ENCODE measurements at places on chromosomes 16 and 17.
A peak's percentile ranks its signal among the peaks of the same experiment; 100 is the strongest.

GRCh38 chr17:72952220-72952619 is 140.3 kb downstream of the SLC39A11 start:
- no peak for DNase-seq

- DNase-seq = no peak
Measured at GRCh38 chr17:1730326-1731193, 6.1 kb downstream of the WDR81 start.

DNA sequence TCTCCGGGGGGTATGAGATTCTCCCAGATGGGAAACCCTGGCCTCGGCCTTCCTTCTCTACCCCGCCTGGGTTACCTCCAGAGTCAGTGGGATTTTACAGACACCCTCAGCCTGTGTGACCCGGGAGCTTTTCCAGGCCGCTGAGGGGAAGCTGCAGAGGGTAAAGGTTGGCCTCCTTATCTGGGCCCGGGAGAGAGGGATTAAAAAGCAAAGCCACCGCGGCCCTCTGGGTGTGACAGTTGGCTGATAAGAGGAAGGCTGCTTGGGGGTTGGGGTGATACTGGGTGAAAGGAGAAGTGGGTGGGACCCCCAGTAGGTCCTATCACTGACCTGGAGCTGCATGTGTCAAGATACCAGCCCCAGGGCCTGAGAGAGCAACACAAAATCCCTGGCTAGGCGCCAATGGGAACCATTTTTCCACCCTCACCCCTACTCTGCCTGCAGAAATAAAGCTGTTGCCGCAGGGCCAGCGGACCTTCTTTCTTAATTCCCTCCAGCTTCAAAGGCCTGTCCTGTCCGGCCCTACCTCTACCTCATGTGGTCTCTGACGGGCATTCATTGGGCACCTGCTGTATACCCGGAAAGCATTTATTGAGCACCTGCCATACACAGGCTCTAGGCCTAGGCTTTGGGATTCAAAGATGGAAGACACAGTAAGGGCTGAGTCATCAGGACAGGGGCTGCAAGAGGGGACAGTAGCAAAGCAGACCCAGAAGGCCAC is 77.6 kb upstream of the GSE1 start:
- no peak for DNase-seq

- DNase-seq = no peak
Measured at GRCh38 chr16:11276143-11276895, at the start of gene PRM2. PRM2 (minus strand) TSS chr16:11276480; CDS start chr16:11276370, 110 bp downstream.

- no peak for DNase-seq
Measured at GRCh38 chr16:79758615-79759346, 158.2 kb upstream of the MAF start.

GRCh38 chr16:66335704-66336329 is 30.7 kb upstream of the CDH5 start:
- DNase-seq = peak; percentile 56

DNA sequence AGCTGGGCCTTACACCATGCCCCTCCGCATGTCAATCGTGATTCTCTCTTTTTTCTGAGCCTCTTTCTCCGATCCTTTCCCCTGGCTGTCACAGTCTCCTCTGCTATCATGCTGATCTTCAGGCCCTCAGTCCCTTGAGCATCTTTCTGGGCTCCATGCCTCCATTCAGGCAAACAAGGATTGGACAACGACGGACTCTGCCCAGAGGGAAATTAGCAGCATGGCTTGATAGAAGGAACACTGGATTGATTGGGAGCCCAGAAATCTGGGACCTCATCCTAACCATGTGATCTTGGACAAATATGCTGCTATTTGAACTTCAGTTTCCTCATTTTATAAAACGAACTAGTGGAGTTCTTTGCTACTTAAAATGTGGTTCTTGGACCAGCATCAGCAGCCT is 19.6 kb upstream of the PHF12 start:
- DNase-seq = no peak

DNA sequence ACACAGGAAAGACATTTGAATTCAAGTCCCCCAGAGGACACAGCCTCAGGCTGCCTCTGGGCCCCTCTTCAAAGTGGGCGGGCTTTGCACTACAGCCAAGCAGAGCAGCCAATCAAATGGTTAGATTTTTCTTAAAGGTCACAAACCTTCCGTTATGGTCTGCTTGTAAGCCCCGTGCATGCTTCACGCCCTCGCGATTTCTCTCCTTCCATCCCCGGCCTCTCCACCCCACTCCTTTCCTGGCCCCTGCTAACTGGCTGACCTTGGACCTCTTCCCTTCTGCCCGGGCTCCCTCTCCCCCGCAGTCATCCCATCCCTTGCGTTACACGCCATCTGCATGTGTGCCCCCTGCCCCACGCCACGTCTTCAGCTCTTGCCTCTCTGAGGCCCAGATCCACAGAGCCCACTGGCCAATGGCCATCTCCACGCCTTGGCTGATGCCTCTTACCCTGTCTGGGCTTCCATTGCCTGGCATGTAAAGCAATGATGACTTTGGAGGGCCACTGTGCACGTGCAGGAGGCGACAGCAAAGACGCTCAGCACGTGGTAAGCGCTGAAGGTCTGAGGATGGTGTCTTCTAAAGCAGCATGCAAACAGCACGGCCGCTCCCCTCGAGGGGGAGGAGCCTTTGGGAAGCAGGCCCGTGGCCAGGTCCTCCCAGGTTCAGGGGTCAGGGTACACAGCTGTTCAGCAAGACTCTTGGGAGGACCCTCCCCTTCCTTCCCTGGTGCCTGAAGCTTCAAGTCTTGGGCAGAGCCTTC is 86.8 kb downstream of the ZDHHC7 start:
- DNase-seq = no peak

DNA sequence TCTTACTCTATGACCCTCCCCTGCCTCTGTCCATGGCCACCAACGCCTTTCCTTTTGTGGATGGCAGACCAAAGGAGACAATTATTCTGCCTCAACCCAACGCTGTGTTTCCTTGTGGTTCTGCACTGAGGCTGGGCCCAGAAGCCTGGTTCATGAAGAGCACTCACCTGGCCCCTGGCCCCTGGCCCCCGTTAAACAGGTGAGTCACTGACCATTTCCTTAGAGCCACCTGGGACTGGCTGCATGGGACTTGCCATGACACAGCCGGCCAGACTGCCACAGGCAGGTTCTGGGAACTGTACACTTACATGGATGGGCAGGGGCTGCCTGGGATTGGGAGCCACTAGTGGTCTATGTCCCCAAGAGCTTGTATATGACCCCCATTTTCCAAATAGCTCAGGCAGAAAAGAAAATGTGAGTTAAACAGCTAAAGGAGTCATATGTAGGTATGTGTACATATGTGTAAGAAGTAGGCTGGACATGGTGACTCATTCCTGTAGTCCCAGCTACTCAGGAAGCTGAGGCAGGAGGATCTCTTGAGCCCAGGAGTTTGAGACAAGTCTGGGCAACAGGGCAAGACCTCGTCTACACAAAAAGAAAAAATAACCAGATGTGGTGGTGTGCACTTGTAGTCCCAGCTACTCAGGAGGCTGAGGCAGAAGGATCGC is 181.9 kb upstream of the CACNG5 start:
- no peak for DNase-seq

- DNase-seq = no peak
Measured at GRCh38 chr17:55889271-55889670, 138.4 kb downstream of the PCTP start.

- DNase-seq = no peak
Measured at GRCh38 chr17:51475730-51476129, 215.4 kb downstream of the UTP18 start.

- DNase-seq = no peak
Measured at GRCh38 chr17:68457168-68457538, at the start of gene WIPI1. WIPI1 (minus strand) TSS chr17:68457496; CDS start chr17:68457421, 75 bp downstream.

GRCh38 chr16:23934610-23935236 is 98.9 kb downstream of the PRKCB start:
- no peak for DNase-seq

DNA sequence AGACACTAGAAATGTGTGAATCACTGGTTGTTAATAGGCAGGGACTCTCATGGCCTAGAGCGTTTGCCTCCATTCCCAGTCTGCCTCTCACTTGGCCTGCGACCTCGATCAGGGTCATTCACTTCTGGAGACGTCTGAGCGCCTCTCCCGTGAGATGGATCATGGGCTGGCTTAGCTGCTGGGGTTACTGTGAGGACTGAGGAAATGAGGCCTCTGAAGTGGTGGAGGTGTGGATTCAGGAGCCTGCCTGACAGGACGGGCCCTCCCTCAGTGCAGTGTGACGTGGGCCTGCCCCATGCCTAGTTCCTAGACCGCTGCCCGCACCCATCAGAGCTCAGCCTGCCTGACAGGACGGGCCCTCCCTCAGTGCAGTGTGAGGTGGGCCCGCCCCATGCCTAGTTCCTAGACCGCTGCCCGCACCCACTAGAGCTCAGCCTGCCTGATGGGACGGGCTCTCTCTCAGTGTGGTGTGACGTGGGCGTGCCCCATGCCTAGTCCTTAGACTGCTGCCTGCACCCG is 61.9 kb downstream of the BANP start:
- no peak for DNase-seq

- DNase-seq = no peak
Measured at GRCh38 chr16:86498671-86499439, 11.5 kb upstream of the FOXF1 start.

DNA sequence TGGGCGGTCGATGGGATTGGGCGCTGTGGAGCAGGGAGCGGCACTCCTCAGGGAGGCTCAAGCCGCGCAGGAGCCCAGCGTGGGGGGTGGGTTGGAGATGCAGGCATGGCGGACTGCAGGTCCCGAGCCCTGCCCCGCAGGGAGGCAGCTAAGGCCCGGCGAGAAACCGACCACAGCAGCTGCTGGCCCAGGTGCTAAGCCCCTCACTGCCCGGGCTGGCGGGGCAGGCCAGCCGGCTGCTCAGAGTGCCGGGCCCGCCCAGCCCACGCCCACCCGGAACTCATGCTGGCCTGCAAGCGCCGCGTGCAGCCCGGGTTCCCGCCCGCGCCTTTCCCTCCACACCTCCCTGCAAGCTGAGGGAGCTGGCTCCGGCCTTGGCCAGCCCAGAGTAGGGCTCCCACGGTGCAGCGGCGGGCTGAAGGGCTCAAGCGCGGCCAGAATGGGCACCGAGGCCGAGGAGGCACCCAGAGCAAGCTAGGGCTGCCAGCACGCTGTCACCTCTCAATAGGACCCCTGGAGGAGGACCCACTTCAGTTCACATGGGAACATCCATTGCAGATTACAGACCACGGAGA is 20.5 kb upstream of the METTL16 start:
- no peak for DNase-seq

- no peak for DNase-seq
Measured at GRCh38 chr17:72471296-72471695, 350.5 kb downstream of the SOX9 start.

- no peak for DNase-seq
Measured at GRCh38 chr17:17946093-17946492, 26.1 kb downstream of the TOM1L2 start.

- DNase-seq = no peak
Measured at GRCh38 chr16:4780235-4780634, 7.9 kb downstream of the SEPTIN12 start.

DNA sequence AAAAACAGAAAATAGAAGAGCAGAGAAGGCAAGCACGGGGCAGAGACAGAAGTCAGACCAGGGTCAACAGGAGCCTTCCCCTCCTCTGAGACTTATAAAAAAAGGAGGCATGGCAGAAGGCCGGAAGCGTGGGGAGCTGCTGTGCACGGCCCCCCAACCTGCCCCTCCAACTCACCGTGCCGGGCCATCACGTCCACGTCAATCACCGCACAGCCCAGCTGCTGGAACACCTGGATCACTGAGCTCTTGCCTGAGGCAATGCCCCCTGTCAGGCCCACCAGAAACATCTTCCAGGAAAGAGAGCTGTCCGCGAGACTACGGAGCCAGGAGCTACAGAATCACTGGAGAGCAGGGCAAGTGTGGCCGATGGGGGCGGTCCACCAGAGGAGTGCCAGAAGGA is 16.8 kb downstream of the DCAKD start:
- no peak for DNase-seq

GRCh38 chr17:80884811-80885210 is 106.8 kb upstream of the CHMP6 start:
- no peak for DNase-seq

GRCh38 chr16:75983296-75983695 is 257.0 kb upstream of the CPHXL start:
- no peak for DNase-seq

DNA sequence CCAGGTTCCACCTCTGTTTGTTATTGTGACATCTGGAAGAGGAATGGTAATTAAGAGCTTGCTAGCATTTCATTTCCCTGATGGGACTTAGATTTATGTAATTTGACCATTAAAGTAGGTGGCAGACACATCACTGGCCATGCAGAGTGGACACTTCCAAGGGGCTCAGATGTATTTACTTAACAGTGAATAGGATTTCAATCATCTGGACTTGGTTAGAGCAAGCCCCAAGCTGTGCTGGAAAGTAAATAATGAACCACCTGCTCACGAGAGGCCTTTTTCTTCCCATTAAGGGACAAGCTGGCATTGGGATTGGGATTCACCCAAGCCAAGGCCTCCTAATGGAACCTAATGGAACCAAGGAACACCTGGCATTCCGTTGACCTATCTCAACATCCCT is 395.3 kb downstream of the HS3ST4 start:
- no peak for DNase-seq

DNA sequence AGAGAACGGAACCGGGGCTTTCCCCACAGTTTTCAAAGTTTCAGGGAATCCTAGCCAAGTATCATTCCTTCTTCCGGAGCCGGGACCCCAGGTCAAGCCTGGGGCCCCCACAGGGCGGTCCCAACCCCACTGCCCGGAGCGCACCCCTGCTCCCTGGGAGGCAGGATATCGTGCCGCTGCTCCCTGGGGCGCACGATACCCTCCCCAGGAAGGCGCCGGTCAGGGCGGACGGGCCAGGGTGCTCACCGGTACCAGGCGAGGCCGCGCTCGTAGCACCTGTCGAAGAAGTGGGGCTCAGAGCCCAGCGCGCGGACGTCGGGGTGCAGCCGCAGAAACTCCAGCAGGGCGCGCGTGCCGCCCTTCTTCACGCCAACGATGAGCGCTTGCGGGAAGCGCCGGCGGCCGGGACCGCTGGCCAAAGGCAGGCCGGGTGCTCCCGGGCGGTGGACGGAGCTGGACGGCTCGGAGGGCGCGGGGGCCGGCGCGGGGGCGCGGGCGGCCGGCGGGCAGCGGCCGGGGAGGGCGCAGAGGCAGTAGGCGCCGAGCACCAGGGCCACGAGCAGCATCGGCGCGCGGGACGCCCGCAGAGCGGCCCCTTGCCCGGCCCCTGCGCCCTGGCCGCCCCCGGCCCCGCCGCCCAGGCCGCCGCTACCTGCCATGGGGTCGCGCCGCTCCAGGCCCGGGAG is 407 bp downstream of the HS3ST6 start:
- no peak for DNase-seq

DNA sequence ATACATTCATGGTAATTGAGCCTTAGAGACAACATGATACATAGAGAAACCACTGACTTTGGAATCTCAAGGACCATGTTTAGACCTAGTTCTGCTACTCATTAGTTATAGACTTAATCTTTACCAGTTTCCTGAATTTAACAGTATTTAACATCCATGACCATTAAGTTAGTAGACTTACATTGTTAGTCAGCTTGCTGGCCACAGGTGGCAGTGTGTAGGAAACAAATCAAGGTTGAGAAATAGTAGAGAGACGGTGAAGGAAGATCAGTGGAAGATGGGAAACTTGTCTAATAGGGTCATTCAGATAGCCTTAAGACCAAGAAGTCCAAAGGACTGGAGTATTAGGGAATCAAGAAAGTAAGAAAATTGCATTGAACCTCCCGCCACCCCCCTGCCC is 31.0 kb downstream of the OMG start:
- no peak for DNase-seq

GRCh38 chr17:82153745-82154375 is 55.8 kb upstream of the FASN start:
- DNase-seq = peak; percentile 13
